Activated naive CD4-positive, alpha-beta T cell treated with anti-CD3 and anti-CD28 coated beads, Interleukin-2, amount 50 U/mL, for 16 hours (primary cell): ENCODE measurements at places on chromosomes 2 and 18.

GRCh38 chr2:191270306-191271161 lies 25.3 kb downstream of the MYO1B start:
- no peak for DNase-seq

- DNase-seq, result no peak
Measured at GRCh38 chr2:84833481-84834150, 47.3 kb downstream of the TRABD2A start.

- DNase-seq, result no peak
Measured at GRCh38 chr18:77765468-77765867, 515.8 kb downstream of the GALR1 start.

- DNase-seq, result no peak
Measured at GRCh38 chr18:26863122-26863879, 2.2 kb downstream of the AQP4 start.

DNA sequence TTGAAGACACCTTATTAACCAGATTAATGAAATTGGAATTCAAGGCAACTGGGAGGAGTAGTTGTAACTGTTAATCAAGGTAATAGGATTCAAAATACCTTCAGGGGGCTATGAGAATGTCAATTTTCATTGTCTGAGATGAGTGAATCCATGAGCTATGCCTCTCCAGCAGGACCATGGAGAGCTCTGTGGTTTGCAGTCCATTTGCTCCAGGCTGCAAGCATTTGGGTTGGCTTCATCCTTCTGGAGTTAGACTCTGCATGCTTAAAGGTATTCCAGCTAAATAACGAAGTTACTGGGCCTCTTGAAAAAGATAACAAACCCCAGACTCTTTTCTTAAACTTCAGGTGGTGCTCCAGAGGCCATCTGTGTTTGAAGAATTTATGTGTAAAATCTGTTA lies 207.1 kb upstream of the SLC8A1 start:
- DNase-seq, result no peak

- no peak for DNase-seq
Measured at GRCh38 chr2:238930216-238930615, 82.3 kb downstream of the TWIST2 start.

DNA sequence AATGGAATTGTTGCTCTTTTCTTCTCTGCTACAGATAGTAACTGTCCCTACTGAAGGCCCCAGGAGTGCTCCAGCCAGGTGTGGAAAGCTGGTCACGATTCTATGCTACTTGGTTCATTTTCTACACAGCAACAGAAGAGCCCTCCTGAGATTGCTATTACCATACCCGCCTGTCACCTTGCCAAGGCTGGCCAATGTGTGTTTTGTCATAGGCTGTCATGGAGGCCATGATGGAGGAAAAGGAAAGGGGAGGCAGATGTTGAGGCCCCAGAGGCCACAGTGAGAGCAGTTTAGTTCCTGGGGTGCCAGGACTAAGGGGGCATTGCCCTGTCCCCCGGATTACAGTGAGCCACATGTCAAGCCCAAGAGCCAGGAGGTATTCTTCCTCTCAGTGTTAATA lies 952 bp downstream of the ELMOD3 start:
- DNase-seq, result no peak

DNA sequence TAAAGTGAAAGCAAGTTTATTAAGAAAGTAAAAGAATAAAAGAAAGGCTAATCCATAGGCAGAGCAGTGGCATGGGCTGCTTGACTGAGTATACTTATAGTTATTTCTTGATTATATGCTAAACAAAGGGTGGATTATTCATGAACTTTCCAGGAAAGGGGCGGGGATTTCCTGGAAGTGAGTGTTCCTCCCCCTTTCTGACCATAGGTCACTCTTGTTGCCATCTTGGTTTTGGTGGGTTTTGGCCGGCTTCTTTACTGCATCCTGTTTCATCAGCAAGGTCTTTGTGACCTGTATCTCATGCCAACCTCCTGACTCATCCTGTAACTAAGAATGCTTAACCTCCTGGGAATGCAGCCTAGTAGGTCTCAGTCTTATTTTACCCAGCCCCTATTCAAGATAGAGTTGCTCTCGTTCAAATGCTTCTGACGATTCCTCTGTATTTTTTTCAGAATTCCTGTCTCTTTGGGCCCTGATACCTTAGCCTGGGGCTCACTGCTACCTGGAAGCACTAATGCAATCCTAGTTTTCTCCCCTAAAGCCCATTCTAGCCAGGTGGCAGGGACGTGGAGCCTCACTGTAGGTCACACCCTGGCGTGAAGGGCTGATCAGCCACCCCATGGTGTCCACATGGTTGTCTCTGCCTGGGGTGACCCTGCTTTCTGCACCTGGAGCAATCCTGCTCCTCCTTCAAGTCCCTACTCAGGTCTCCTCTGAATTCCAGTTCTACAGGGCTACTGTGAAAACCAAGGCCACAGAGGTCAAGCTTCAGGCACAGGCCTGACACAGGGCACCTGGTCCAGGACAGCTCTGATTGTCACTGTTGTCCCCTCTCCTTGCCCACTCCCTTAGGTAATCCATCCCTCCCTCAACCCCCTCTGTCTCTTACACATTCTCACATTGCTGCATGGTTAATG lies 6.0 kb upstream of the SLC35F6 start:
- DNase-seq, result no peak

- no peak for DNase-seq
Measured at GRCh38 chr18:53610957-53611356, 613.5 kb downstream of the MBD2 start.

- DNase-seq, result no peak
Measured at GRCh38 chr2:189954989-189955388, 107.5 kb downstream of the MSTN start.
